PC-3 (cell line): ENCODE measurements at places on chromosomes 1 and 21. TPM values are rescaled to one million over a fixed set of nuclear protein-coding genes. Genes with fewer than 3 reads are reported as not detected.
A peak's percentile ranks its signal among the peaks of the same experiment; 100 is the strongest.

FBLIM1 gene
- total RNA-seq, result 74.1 and 90.0 TPM in 2 replicates

LRRC39 gene
- total RNA-seq, result 0.84 and 0.86 TPM in 2 replicates

SPATA45 gene
- total RNA-seq, result not detected in 2 replicates

HES3 gene
- total RNA-seq, result not detected in 2 replicates

GRCh38 chr1:21165646-21166045 is 11.1 kb downstream of the EIF4G3 start:
- no peaks in the 10 kb centered on the region for H3K4me1 ChIP-seq
- H3K27ac ChIP-seq, result no peak overlapping the region
- H3K27me3 ChIP-seq, result no peaks in the 10 kb centered on the region
- DNase-seq, result no peak

- peaks cover 37% of the 10 kb centered on the region for H3K4me1 ChIP-seq
- no peaks in the 10 kb centered on the region for H3K27me3 ChIP-seq
- H3K27ac ChIP-seq, result peak overlapping the region; percentile 13
- H3K36me3 ChIP-seq, result no peaks in the 10 kb centered on the region
- H3K4me3 ChIP-seq, result no peak overlapping the region
- peak; percentile 98 for DNase-seq
Observed at GRCh38 chr1:206912445-206913095, 9.2 kb downstream of the FCMR start.

GRCh38 chr1:2152954-2153353 is 41.6 kb downstream of the FAAP20 start:
- H3K4me1 ChIP-seq, result no peaks in the 10 kb centered on the region
- H3K36me3 ChIP-seq, result peaks cover 14% of the 10 kb centered on the region
- no peaks in the 10 kb centered on the region for H3K27me3 ChIP-seq
- DNase-seq, result no peak
- no peak overlapping the region for H3K4me3 ChIP-seq
- H3K27ac ChIP-seq, result no peak overlapping the region

DNA sequence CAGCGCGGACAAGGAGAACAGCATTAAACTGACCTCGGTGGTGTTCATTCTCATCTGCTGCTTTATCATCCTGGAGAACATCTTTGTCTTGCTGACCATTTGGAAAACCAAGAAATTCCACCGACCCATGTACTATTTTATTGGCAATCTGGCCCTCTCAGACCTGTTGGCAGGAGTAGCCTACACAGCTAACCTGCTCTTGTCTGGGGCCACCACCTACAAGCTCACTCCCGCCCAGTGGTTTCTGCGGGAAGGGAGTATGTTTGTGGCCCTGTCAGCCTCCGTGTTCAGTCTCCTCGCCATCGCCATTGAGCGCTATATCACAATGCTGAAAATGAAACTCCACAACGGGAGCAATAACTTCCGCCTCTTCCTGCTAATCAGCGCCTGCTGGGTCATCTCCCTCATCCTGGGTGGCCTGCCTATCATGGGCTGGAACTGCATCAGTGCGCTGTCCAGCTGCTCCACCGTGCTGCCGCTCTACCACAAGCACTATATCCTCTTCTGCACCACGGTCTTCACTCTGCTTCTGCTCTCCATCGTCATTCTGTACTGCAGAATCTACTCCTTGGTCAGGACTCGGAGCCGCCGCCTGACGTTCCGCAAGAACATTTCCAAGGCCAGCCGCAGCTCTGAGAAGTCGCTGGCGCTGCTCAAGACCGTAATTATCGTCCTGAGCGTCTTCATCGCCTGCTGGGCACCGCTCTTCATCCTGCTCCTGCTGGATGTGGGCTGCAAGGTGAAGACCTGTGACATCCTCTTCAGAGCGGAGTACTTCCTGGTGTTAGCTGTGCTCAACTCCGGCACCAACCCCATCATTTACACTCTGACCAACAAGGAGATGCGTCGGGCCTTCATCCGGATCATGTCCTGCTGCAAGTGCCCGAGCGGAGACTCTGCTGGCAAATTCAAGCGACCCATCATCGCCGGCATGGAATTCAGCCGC is 2.5 kb downstream of the S1PR1 start:
- DNase-seq, result no peak
- H3K27ac ChIP-seq, result no peak overlapping the region
- H3K36me3 ChIP-seq, result no peaks in the 10 kb centered on the region
- H3K4me1 ChIP-seq, result peaks cover 9% of the 10 kb centered on the region; the same call in 1 of the 2 replicates

DNA sequence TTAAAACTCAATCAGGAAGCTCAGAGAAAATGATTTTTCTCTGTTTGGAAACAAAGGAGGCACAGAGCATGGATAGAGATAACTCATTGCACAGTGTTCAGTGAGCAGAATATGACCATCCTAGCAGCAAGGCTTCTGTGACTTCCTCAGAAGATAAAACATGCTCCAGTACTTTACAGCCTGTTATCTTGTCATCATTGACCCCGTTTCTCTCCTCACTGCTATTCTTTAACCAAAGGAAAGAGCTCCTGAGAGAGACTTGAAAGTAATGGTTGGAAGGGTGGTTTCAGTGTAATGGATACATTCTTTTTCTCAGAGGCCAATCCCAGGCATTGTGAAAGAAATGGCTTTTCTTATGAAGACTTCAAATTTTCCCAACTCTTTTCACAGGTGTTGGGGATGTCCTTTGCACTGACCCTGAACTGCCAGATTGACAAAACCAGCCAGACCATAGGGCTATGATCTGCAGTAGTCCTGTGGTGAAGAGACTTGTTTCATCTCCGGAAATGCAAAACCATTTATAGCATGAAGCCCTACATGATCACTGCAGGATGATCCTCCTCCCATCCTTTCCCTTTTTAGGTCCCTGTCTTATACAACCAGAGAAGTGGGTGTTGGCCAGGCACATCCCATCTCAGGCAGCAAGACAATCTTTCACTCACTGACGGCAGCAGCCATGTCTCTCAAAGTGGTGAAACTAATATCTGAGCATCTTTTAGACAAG is 25.9 kb downstream of the CD53 start:
- no peaks in the 10 kb centered on the region; the same call in 1 of the 2 replicates for H3K27me3 ChIP-seq
- no peak overlapping the region for H3K27ac ChIP-seq
- H3K4me1 ChIP-seq, result no peaks in the 10 kb centered on the region
- no peak overlapping the region for H3K4me3 ChIP-seq

- DNase-seq, result no peak
- no peak overlapping the region for H3K27ac ChIP-seq
- no peaks in the 10 kb centered on the region for H3K4me1 ChIP-seq
- H3K4me3 ChIP-seq, result no peak overlapping the region
- no peaks in the 10 kb centered on the region for H3K36me3 ChIP-seq
- no peaks in the 10 kb centered on the region for H3K27me3 ChIP-seq
Observed at GRCh38 chr1:199087144-199087543, 448.3 kb downstream of the PTPRC start.

DNA sequence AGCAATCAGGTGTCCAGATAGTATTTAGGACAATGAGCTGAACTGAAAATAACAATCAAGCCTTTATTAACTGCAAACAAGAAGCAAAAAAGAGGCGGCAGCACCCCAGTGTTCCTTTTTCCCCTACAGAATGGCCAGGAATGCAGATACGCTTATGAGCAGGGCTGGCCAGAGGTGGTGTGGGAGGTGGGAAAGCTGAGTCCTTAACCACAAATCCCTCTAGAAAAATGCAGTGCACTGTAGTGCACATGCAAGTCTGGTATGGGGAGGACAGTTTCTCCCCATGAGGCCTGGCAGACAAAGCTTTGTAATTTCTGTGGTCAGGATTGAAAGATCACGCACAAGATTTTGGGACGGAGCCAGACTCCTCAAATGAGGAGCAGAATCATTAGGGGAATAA is 10.7 kb upstream of the IFNAR1 start:
- H3K36me3 ChIP-seq, result no peaks in the 10 kb centered on the region
- no peak for DNase-seq
- peaks cover 21% of the 10 kb centered on the region for H3K27me3 ChIP-seq
- H3K4me3 ChIP-seq, result no peak overlapping the region

- H3K4me1 ChIP-seq, result no peaks in the 10 kb centered on the region
- no peak overlapping the region for H3K27ac ChIP-seq
- H3K36me3 ChIP-seq, result peaks cover 39% of the 10 kb centered on the region
- no peaks in the 10 kb centered on the region for H3K27me3 ChIP-seq
- no peak for DNase-seq
Observed at GRCh38 chr1:35915693-35916092, 15.2 kb upstream of the AGO3 start.

- no peak overlapping the region for H3K4me3 ChIP-seq
- H3K27ac ChIP-seq, result no peak overlapping the region
- no peaks in the 10 kb centered on the region for H3K27me3 ChIP-seq
- DNase-seq, result no peak
- H3K36me3 ChIP-seq, result no peaks in the 10 kb centered on the region
Observed at GRCh38 chr1:212669600-212669999, 30.0 kb downstream of the BATF3 start.
